ENCODE measurements at places on chromosomes 2 and 18. TPM values are rescaled to one million over a fixed set of nuclear protein-coding genes. Genes with fewer than 3 reads are reported as not detected.

DNA sequence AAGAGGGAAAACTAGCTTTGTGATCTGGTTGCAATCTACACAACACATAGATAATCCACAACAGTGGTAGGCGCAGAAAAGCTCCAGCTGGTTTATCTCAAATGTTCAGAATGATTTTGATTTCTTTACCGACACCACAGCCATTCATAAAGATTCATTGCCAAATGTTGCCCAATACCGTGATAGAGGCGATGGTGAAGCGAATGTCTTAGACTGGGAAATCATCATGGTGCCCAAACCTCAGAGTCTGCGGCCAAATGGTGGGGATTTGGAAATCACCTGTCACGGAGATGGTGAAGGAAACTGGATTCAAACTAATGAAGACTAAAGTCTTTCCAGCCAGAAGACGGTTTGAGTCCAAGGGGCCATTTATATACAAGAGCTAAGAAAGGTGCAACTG lies 48.5 kb upstream of the CCDC150 start:
- H3K4me1 ChIP-seq = 0 out of 2 replicates have a peak, but pooled peaks cover 3% of the 10 kb centered on the region
- no peak overlapping the region for H3K27ac ChIP-seq
- no peak overlapping the region for H3K4me3 ChIP-seq
- DNase-seq = no peak
- H3K27me3 ChIP-seq = peaks cover 15% of the 10 kb centered on the region
- H3K36me3 ChIP-seq = no peaks in the 10 kb centered on the region

Gene RNU2-63P
- total RNA-seq = 6.6 TPM

GRCh38 chr18:3388980-3389379 lies 61.0 kb upstream of the TGIF1 start:
- DNase-seq = no peak
- no peak overlapping the region for H3K27ac ChIP-seq
- no peaks in the 10 kb centered on the region for H3K36me3 ChIP-seq
- H3K4me3 ChIP-seq = no peak overlapping the region
- no peaks in the 10 kb centered on the region for H3K27me3 ChIP-seq
- H3K4me1 ChIP-seq = peaks cover 3% of the 10 kb centered on the region

Gene FTCDNL1
- total RNA-seq = 0.97 TPM

DNA sequence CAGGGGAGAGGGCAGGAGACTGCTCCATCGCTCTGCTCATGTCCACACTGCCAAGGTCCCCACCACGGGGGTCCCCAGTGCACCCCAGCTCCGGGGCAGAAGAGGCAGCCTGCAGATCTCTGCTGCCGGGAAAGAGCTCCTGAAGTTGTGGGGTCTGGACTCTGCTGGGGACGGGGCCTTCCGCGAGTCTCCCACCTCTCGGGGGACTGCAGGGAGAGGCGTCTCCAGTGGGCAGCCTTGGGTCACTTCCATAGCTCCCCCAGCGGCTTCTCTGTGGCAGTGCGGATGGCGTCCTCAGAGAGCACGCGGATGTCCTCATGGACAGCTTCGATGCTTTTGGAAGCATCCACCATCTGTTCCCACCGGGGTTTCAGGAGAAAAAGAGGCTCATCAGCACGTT lies 10.7 kb downstream of the DTYMK start:
- no peaks in the 10 kb centered on the region for H3K27me3 ChIP-seq
- H3K27ac ChIP-seq = no peak overlapping the region
- peaks cover 15% of the 10 kb centered on the region for H3K36me3 ChIP-seq
- H3K4me1 ChIP-seq = no peaks in the 10 kb centered on the region

GRCh38 chr2:238868067-238868524 lies 20.2 kb downstream of the TWIST2 start:
- no peak overlapping the region for H3K27ac ChIP-seq
- DNase-seq = no peak
- H3K27me3 ChIP-seq = no peaks in the 10 kb centered on the region
- no peak overlapping the region for H3K4me3 ChIP-seq
- no peaks in the 10 kb centered on the region for H3K36me3 ChIP-seq

DNA sequence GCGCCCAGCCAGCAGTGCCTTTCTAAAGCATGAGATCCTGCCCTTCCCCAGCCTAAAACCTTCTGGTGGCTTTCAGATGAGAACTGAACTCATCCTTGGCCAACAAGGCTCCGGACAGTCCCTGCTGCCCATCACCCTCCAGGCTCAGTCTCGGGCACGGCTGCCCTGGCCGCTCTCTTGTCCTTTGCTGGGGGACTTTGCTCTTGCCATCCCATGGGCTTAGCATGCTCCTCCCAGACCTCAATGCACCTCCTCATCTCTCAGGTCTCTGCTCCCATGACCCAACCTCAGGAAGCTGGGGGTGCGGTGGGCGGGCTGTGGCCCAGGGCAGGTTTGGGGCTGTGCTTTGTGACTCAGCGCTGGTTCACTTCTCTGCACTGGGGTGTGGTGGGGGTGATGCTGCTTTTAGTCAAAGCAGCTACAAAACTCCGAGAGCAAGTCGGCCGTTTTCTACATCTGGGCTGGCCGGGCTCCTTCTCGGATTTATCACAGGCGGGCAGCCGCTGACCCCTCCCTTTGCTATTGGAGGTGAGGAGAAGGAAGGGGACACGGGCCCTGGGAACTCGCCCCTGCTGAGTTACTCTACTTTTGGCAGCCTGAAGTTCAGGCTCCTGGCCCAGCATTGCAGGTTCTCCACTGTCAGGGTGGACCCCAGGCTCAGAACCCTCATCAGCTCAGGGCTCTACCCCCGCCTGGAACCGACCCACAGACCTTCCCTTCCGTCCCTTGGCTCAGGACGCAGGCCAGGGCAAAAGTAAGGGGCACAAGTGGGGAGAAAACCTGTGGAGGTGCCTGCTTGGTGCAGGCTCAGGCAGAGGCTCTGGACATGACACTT lies 90.6 kb upstream of the TAF1B start:
- H3K4me1 ChIP-seq = no peaks in the 10 kb centered on the region
- no peak for DNase-seq
- no peaks in the 10 kb centered on the region for H3K36me3 ChIP-seq

DNA sequence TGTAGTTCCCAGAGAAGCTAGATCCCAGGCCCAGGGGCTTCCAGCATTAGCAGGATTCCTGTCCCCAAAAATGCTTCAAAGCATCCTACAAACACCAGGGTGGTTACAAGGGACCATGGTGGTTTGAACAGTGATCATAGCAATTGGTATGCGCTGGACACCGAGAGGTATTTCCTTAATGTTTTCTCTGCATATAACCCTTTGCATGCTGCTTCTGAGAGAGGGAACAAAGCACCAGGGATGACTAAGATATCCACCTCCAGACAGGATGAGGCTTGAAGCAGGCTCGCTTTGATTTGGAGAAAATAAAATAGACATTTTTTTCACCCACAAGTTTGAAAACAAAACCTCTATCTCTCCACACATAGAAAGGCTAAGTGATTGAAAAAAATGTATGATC lies 50.5 kb upstream of the TSPYL6 start:
- no peak overlapping the region for H3K4me3 ChIP-seq
- H3K4me1 ChIP-seq = no peaks in the 10 kb centered on the region
- no peak overlapping the region for H3K27ac ChIP-seq
- H3K36me3 ChIP-seq = no peaks in the 10 kb centered on the region

DNA sequence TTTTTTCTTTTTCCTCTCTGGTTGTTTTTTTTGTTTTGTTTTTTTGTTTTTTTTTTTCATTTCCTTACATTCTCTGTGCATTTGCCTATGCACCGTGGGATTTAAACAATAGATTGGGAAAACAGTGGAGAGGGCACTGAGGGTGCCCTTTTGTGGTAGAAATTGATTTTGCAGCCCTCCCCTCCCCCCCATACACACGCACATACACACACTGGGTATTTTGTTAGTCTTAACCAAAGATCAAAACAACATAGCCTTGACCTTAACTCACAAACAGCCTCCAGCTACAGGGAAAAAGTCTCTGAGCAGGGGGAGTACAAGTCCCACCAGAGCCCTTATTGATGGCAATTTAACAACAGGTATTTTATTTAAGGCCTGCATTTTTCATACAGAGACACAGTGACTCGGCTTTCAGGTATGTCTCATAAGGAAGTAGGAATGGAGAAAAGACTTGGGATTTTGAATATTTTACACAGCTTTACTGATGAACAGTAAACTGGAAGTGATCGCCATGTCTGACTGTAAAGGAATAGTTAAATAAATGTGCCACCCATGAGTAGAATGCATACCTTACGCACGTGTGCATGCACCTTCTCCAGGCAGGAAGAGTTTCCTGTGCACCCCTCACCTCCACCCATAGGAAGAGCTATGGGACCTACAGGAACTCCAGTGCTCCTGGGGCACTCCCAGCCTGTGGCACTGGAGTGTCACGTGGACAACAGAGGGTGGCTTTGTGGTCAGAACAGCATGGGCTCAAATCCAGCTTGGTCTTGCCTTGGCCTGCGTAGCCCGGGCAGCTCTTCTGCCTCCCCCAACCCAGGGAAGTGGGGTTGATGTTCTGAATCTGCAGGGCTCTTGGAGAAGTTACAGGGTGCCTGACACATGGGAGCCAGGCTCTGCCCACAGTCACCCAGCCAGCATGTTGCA lies 266.4 kb downstream of the ANAPC1 start:
- H3K4me3 ChIP-seq = no peak overlapping the region
- no peaks in the 10 kb centered on the region for H3K27me3 ChIP-seq
- no peak for DNase-seq
- H3K27ac ChIP-seq = no peak overlapping the region
- no peaks in the 10 kb centered on the region for H3K36me3 ChIP-seq
- no peaks in the 10 kb centered on the region for H3K4me1 ChIP-seq

- H3K27me3 ChIP-seq = no peaks in the 10 kb centered on the region
- DNase-seq = no peak
- H3K27ac ChIP-seq = no peak overlapping the region
These were observed 38.3 kb upstream of the IL1R1 start for GRCh38 chr2:102103992-102104871.
